ENCODE measurements at places on chromosomes 2 and 18. TPM values are rescaled to one million over a fixed set of nuclear protein-coding genes. Genes with fewer than 3 reads are reported as not detected.

GKN1 gene
- polyA plus RNA-seq = not detected

C2orf68 gene
- polyA plus RNA-seq = 83.3 TPM

C2orf80 gene
- polyA plus RNA-seq = 0.33 TPM

TSPYL6 gene
- polyA plus RNA-seq = 0.13 TPM

GNLY gene
- polyA plus RNA-seq = 0.58 TPM

MALL gene
- 13.2 TPM for polyA plus RNA-seq

HOXD8 gene
- polyA plus RNA-seq = 217 TPM

STPG4 gene
- polyA plus RNA-seq = not detected

SIX3 gene
- polyA plus RNA-seq = not detected

RAB27B gene
- 4.4 TPM for polyA plus RNA-seq

ALPI gene
- polyA plus RNA-seq = 0.06 TPM

GAL3ST2 gene
- polyA plus RNA-seq = 0.83 TPM

CAPN14 gene
- 0.03 TPM for polyA plus RNA-seq

PTPN18 gene
- polyA plus RNA-seq = 25.6 TPM

COLEC12 gene
- 24.0 TPM for polyA plus RNA-seq

VAMP5 gene
- 39.2 TPM for polyA plus RNA-seq

CCBE1 gene
- 33.2 TPM for polyA plus RNA-seq

KCNJ3 gene
- 6.9 TPM for polyA plus RNA-seq

SLC9A2 gene
- polyA plus RNA-seq = 6.4 TPM

ARID5A gene
- polyA plus RNA-seq = 6.5 TPM

SNED1 gene
- polyA plus RNA-seq = 8.6 TPM

CD8B2 gene
- polyA plus RNA-seq = 0.22 TPM

BMP10 gene
- not detected for polyA plus RNA-seq

B3GNT7 gene
- polyA plus RNA-seq = 4.2 TPM

CERKL gene
- 15.5 TPM for polyA plus RNA-seq

Measured in left renal cortex interstitium (tissue), 4 donors.